Activated CD8-positive, alpha-beta memory T cell treated with anti-CD3 and anti-CD28 coated beads, Interleukin-2, amount 50 U/mL, for 48 hours (primary cell): ENCODE measurements at places on chromosomes 2 and 18.

GRCh38 chr2:227884511-227884947, 13.1 kb downstream of the DAW1 start:
- DNase-seq = peak; percentile 81

GRCh38 chr2:108324531-108325255, 36.0 kb downstream of the SULT1C2 start:
- no peak for DNase-seq

DNA sequence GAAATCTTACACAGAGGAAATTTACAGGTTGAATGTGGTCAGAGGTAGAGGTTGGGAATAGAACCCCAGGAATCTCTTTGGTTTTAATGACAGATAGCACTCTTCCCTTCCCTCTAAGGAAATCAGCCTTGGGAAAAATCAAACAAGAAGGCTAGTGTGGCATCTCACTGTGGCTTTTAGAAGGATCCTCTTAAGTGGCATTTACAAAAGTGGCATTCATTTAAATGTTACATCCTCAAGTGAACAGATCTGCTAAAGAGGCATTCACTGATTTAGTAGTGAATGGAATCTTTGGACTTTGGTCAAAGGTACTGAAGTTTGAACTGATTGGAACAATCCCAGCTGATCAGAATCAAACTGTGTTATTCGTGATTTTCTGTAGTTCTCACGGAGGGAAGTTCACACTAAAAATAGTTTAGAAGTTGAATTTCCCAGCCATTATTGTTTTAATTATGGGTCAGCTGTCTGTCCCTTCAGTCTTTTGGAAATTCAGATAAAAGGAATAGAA, 136.5 kb upstream of the FN1 start:
- DNase-seq = no peak

GRCh38 chr2:240170883-240171282, 30.4 kb upstream of the OTOS start:
- DNase-seq = no peak

DNA sequence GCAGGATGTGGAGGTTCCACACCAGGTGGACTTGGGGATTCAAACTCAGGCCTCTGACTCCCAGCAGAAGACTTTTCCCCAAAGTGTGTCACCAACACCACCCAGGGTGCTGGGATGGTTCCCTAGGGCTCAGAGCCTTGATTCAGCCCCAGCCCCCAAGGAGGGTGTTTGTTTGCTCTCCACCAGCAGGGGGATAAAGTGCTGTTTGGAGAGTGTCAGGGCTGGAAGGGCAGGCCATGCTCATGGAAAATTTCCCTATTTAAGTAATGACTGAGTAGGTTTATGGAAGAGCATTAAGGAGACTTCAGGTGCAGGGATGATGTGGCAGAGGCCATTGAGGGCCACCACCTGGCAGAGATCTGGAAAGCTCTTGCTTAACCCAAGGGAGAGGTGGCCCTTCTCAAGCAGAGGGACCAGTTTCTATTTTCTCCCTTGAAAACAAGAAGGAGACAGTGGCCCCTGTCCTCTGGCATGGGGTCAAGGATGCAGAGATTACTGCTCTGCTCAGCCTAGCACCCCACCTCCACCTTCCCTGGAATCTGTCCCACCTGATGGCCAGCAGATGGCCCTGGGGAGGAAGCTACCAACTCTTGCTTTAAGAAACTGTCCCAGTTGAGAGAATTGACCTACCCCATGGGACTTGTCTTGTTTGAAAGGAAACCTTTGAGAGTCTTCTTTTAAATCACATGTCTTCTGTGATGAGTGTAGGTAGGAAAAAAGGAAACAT, 122.1 kb downstream of the ACOXL start:
- DNase-seq = peak; percentile 52

GRCh38 chr2:6538607-6539006, 327.1 kb downstream of the CMPK2 start:
- DNase-seq = no peak

- DNase-seq = no peak
These were observed 28.6 kb downstream of the RMC1 start for GRCh38 chr18:23531912-23532311.
